Esophagus mucosa (tissue), 1 donor: ENCODE measurements at places on chromosomes 16 and 17. TPM values are rescaled to one million over a fixed set of nuclear protein-coding genes. Genes with fewer than 3 reads are reported as not detected.
A peak's percentile ranks its signal among the peaks of the same experiment; 100 is the strongest.

- ATAC-seq: no peak
These were observed 7.1 kb upstream of the TM4SF5 start for GRCh38 chr17:4764595-4764994.

DNA sequence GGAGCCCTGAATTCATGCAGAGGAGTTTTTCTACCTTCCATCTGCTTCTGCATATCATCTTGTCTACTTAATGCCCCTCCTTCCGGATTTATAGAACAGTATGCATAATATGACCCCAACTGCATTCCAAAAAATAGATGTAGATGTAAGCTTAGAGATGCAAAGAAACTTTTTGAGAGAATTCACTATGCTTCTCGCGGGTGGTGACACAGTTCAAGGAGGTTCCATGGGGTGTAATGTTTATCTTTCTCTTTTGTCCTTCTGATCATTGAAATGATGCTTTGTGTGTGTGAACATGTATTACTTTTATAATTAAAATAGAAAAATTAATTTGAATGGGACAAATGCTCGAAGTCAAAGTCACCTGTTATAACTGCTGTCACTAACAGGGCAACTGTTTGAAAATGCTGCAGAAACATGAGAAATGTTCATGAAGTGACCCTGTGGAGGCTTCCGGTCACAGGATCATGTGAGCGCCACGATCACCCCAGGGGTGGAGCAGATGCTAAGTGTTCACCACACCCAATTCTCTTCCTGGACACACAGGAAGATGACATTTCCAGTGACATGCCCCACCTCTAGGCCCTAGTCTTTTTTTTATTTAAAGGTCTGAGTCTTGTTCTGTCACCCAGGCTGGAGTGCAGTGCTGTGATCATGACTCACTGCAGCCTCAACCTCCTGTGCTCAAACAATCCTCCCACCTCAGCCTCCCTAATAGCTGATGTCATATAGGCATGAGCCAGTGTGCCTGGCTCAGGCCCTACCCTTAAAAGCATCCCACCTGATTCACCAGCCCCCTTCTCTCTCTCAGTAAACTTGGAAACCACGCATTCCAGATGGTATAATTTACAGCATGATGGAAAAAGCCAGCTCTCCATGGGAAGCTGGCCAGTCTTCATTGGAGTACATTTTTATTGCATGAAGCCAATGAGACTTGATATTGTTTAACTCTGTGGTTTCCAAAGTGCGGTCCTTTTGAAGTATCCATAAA, 21.0 kb upstream of the AGRP start:
- ATAC-seq: peak; percentile 85

GRCh38 chr16:48014349-48015135, 141.3 kb downstream of the ABCC12 start:
- peak; percentile 81 for ATAC-seq

- ATAC-seq: peak; percentile 81
These were observed 20.3 kb upstream of the NFATC3 start for GRCh38 chr16:68064791-68065365.

DNA sequence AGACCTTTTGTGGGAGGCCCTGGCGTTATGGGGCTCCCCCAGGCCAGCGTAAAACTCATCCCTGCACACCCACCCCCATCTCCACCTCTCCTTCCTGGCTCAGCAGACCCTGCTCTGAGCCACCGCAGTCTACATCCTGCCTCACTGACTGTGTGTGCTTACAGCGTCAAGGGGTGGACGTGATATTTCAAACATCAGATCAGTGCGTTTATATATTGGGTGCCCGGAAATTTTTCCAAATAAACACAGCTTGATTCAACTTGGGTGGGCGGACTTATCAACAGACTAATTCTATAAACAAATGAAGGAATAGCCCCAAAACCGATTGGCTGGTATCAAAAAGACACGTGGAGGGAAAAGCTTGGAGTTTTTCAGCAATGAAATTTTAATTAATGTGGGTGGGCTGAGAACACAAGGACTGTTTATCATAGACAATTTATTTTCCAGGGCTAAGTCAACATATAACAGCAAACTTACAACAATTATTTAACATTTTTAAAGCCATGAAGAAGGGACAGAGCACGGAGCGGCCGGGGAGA, at the start of gene FOXL1:
Gene FOXL1 (plus strand): TSS at position 489 of the 539 bp plus-strand sequence. CDS start 175 bp downstream, outside the sequence.
- ATAC-seq: no peak

DNA sequence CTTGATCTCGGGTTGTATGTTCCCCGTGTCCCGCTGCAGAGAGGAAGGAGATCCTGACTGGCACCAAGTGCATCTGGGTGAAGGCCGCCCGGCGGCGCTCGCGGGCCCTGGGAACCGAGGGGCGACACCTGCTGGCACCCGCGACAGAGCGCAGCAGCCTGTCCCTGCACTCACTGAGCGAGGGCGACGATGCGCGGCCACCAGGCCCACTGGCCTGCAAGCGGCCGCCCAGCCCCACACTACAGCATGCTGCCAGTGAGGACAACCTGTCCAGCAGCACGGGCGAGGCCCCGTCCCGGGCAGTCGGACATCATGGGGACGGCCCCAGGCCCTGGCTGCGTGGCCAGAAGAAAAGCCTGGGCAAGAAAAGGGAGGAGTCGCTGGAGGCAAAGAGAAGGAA, 7.5 kb downstream of the BTBD17 start:
- peak; percentile 18 for ATAC-seq

GRCh38 chr16:86216591-86216990, 293.7 kb upstream of the FOXF1 start:
- no peak for ATAC-seq

GRCh38 chr16:4081521-4082021, 34.7 kb downstream of the ADCY9 start:
- no peak for ATAC-seq

DNA sequence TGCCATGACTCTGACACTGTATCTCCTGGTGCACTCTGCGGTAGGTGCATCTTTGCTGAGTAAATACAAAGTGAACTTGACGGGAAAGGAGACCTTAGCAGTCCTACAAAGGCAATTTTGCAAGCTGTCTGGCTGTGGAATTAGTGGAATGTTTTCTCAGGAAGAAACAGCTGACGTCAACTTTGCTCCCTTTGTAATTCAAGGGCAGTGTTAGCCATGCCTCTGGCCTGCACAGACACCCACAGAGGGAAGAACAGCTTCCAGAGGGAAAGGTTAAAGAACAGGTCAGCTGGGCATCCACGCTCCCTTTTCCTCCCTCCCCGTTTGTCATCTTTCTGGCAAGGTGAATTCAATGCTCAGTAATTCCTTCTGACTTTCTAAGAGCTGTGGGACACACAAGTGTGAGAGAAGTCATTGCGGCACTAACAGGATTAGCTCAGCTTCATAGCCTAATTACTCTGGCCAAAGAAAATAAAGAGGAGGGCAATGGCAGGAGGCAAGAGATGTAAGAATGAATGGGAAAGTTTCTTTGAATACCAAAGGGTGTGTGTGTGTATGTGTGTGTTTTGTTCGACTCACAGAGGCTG, 476.9 kb upstream of the GOT2 start:
- ATAC-seq: no peak

DNA sequence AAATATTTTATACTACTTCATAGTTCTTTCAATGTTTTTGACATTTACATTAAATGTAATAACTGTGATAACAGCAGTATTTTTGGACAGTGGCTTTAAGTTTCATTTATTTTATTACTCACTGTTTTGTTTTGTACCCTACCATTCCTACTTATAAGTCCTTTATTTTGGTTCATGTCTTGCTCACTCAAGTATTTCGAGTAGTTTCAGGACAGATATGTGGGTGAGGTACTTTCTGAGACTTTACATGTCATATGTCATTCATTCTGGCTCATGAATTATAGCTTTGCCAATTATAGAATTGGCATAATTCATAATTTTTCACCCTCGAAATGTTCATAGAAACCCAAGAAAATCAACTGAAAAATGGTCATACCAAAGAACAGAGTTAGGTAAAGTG, 44.4 kb downstream of the PIK3R5 start:
- ATAC-seq: no peak

DNA sequence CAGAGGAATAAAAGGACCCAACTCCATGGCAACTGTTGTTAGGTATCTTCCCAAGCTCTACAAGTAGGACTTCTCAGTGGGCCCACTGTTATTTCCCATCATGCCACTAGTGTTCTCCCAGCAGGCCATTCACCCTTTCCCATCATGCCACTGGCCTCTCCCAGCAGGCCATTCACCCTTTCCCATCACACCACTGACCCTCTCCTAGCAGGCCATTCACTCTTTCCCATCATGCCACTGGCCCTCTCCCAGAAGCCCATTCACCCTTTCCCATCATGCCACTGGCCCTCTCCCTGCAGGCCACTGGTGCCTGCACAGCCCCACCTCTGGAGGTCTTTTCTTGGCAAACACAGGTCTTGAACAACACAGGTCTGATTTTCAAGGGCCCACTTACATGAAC, 36.3 kb downstream of the IFT140 start:
- ATAC-seq: no peak

DNA sequence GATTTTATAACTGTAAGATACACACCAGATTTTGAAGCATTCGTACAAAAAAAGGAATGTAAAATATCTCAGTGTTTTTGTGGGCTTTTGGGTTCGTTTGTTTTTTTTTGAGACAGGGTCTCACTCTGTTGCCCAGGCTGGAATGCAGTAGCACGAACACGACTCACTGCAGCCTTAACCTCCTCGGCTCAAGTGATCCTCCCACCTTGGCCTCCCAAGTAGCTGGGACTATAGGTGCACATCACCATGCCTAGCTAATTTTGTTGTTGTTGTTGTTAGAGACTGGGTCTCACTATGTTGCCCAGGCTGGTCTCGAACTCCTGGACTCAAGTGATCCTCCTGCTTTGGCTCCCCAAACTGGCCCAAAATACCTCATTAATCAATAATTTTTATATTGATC, 15.9 kb downstream of the STAT5B start:
- no peak for ATAC-seq

DNA sequence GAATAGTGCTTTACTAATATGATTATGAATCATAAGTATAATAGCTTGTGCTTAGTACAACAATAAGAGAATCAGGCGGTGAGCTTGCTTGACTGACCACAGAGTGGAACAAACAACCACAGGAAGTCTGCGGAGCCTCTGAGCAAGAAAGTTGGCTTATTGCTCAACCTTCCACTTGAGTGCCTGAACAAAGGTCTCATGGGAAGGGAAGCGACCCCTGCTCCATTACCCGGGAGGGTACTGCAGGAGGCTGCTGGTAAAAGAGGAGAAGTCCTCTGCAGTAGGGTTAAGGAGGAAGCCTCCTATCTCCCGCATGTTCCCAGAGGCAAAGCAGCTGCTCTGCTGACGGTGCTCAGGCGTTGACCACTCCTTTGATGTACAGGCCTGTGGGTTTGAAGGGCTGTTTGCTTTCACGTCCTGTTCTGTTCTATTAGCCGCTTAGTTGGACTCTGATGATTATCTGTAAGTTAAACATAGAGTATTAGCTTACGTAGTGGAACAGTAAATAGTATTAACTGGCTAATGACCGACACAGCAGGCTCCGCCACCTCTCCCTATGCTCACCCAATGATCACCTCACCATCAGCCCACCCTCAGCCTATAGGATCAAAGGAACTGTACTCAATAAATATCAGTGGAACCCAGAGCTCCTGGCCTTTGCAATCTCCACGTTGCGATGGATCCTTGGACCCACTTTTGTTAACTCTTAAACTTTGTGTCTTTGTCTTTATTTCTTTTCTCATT, 17.5 kb downstream of the ALOX15B start:
- ATAC-seq: peak; percentile 53

GRCh38 chr16:57289391-57290257, 5.2 kb upstream of the PLLP start:
- ATAC-seq: peak; percentile 7

- ATAC-seq: no peak
These were observed 173.8 kb downstream of the MAP2K6 start for GRCh38 chr17:69588316-69588715.

DNA sequence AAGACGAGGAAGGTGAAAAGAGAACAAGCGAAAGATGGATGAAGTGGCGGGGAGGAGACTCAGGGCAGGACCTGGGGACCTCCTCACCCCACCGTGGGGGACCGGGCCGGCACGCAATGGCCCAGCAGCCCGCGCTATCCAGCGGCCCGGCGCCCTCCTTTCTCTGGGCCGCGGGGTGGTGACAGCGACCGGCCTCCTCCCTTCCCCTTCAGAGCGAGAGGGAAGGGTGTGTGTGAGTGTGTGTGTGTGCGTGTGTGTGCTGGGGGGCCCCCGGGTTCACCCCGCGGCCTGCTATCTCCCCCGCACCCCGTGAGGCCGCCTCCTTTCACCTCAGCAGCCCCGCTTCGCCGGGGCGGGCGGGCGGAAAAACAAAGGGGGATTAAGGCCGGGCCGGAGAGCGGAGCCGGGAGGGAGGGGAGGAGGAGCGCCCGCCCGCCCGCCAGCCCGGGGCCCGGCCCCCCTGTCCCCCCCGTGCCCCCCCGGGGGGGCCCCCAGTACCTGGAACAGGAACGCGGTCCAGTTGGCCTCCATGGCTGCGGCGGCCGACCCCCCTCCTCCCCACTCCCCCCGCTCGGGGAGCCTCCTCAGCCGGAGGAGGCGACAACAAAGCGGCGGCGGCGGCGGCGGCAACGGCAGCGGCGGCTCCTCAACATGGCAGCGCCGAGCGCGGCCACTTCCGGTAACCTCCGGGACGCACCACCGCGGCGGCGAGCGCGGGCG, at the start of gene VEZF1:
Gene VEZF1 (minus strand): TSS at position 674 of the 720 bp plus-strand sequence. CDS start 143 bp downstream, at position 531.
- peak; percentile 75 for ATAC-seq

- ATAC-seq: peak; percentile 78
These were observed 34.9 kb downstream of the ARHGAP17 start for GRCh38 chr16:24980077-24980793.

DNA sequence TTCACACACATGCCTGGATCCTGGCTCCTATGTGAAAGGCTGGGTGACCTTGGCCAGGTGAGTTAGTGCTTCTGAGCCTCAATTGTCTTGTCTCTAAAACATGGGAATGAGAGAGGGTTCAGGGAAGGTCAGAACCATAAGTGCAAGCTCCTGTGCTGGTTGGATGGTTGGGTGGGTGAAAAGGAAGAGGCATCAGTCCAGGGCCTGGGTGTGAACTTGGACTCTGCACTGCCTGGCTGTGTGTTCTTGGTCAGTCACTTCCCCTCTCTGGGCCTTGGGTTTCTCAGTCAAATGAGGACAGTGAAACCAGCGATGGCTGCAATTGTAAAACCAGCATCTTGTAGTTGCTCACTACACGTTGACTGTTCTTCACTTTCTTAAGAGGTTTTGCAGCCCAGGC, 643 bp upstream of the KCNG4 start:
- no peak for ATAC-seq

GRCh38 chr16:24504472-24505345, 34.7 kb upstream of the RBBP6 start:
- ATAC-seq: peak; percentile 79

DNA sequence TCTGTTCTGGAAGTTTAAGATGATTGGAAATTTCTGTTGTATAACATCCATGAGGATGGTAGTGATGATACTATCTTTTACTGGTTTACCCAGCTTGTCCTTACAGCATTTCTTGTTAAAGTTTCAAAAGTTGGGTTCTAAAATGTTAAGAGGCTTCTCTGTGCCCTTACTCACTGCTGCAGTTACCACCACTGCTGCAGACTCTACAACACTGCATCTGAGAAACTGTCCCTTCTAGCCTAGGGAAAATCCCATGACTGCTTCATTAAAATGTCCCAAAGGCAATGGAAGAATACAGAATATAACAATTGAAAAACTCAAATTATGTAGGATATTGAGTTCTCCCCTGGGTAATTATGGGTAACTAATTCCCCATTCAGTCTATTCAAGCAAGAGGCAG, 3.8 kb upstream of the NSRP1 start:
- no peak for ATAC-seq

- peak; percentile 19 for ATAC-seq
These were observed 10.5 kb downstream of the DBNDD1 start for GRCh38 chr16:90008708-90009145.

IL21R gene
- 0.56 TPM for total RNA-seq

LRRC36 gene
- total RNA-seq: not detected

ESRP2 gene
- total RNA-seq: 82.1 TPM

C16orf46 gene
- not detected for total RNA-seq

CDH8 gene
- total RNA-seq: 0.48 TPM

NECAB2 gene
- not detected for total RNA-seq
